ENCODE measurements at places on chromosomes 12 and 14. TPM values are rescaled to one million over a fixed set of nuclear protein-coding genes. Genes with fewer than 3 reads are reported as not detected.

- no peaks in the 10 kb centered on the region for H3K27me3 ChIP-seq
- DNase-seq: peak; percentile 91
- H3K4me3 ChIP-seq: 0 out of 2 replicates have a peak overlapping the region, but pooled peaks have one; percentile 18
- no peaks in the 10 kb centered on the region for H3K36me3 ChIP-seq
- H3K27ac ChIP-seq: peak overlapping the region; percentile 92
- H3K4me1 ChIP-seq: peaks cover 98% of the 10 kb centered on the region
Observed at GRCh38 chr12:93135286-93136239, 206.5 kb upstream of the EEA1 start.

DNA sequence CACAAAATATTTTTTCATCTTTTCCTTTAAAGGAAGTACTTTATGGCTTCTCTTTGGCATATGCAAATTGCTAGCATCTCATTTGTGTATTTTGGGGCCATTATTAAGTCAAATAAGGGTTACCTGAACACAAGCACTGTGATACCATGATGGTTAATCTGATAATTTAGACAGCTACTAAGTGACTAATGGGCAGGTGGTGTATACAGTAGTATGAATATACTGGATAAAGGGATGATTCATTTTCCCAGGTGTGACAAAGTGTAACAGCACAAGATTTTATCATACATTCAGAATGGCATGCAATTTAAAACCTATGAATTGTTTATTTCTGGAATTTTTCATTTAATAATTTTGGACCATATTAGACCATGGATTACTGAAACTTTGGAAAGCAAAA lies 27.2 kb upstream of the ANO4 start:
- no peak for DNase-seq
- no peaks in the 10 kb centered on the region for H3K4me1 ChIP-seq
- no peak overlapping the region for H3K27ac ChIP-seq
- H3K27me3 ChIP-seq: no peaks in the 10 kb centered on the region

DNA sequence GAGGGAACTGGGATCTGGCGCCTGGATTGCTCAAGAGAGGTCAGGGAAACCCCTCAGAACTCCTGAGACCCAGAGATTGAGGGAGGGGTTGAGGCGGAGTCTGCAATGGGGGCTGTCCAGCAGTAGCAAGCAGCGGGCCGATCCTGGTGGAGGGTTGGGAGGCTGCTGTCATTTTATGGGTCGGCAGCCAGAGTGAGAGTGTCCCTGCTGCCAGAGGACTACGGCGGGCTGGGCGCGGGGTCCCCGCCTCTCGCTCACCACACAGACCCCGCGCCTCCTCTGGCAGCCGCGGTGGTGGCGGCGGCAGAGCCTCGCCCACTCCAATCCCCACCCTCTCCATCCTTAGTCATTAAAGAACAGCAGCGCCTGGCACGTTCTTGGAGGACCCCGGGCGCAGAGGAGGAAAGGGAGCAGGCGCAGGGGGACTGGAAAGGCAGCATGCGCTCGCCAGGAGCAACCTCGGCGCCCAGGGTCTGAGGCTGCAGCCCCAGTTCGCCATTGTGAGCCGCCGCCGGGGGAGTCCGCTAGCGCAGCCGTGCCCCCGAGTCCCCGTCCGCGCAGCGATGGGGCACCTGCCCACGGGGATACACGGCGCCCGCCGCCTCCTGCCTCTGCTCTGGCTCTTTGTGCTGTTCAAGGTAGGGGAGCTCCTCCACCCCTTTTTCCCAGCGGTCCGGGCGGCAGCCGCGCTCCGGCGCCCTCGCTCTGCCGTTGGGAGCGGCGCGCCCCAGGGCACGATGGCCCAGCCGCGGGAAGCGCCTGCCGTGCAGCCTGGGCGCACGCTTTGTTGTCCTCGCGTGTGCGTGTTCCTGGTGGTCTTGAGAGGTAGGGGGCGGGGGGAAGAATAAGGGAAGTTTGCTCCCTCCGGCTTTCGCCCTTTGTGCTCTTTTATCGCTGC lies at the start of gene PTPRO:
Gene PTPRO (plus strand): TSS at position 345 of the 898 bp plus-strand sequence.
- peak within 1 kb of the TSS; percentile 24 for H3K4me3 ChIP-seq
- peaks cover 1% of the 10 kb centered on the region for H3K27me3 ChIP-seq
- DNase-seq: no peak
- H3K36me3 ChIP-seq: no peaks in the 10 kb centered on the region
- H3K27ac ChIP-seq: no peak within 1 kb of the TSS
- no peaks in the 10 kb centered on the region for H3K4me1 ChIP-seq

- H3K4me1 ChIP-seq: peaks cover 14% of the 10 kb centered on the region
- H3K27ac ChIP-seq: no peak overlapping the region
- H3K27me3 ChIP-seq: no peaks in the 10 kb centered on the region
- no peak for DNase-seq
Observed at GRCh38 chr14:63773504-63773903, 45.6 kb upstream of the SGPP1 start.

GRCh38 chr14:100117633-100118395 lies 41.6 kb downstream of the DEGS2 start:
- H3K4me1 ChIP-seq: peaks cover 2% of the 10 kb centered on the region
- no peaks in the 10 kb centered on the region for H3K36me3 ChIP-seq
- H3K27me3 ChIP-seq: no peaks in the 10 kb centered on the region
- no peak overlapping the region for H3K4me3 ChIP-seq
- no peak overlapping the region for H3K27ac ChIP-seq

DNA sequence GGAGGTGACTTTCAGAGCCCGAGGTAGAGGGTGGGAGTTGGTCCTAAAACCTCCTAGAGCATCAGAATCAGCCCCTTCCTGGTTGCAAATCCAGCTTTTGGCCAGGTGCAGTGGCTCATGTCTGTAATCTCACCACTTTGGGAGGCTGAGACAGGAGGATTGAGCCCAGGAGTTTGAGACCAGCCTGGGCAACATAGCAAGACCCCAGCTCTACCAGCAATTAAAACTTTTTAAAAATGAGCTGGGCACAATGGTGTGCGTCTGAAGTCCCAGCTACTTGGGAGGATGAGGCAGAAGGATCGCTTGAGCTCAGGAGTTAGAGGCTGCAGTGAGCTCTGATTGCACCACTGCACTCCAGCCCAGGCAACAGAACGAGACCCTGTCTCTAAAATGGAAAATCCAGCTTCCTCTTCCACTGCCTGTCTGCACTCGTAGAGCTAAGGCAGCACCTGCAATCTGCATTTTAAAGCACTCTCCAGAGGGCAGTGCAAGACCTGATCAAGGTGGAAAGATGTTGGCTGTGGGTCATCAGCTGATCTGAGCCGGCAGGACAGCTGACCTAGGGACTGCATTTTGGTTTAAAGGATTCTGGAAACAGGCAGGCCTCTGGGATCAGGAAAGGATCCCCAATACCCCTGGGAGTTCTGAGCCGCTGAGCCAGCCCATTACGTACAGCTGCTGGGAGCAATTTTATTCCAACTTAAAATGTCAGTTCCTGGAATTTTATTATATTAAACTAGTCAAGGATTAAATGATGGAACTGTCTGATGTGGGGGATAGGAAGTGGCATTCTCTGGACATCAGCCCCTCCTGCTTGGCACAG lies 1.8 kb upstream of the TESC start:
- no peak overlapping the region for H3K27ac ChIP-seq
- DNase-seq: no peak

GRCh38 chr14:93112891-93113677 lies 2.6 kb downstream of the ITPK1 start:
- peak; percentile 84 for DNase-seq
- no peaks in the 10 kb centered on the region for H3K27me3 ChIP-seq
- peak overlapping the region; percentile 81 for H3K4me3 ChIP-seq
- no peaks in the 10 kb centered on the region for H3K36me3 ChIP-seq
- peak overlapping the region; percentile 5 for H3K27ac ChIP-seq

DNA sequence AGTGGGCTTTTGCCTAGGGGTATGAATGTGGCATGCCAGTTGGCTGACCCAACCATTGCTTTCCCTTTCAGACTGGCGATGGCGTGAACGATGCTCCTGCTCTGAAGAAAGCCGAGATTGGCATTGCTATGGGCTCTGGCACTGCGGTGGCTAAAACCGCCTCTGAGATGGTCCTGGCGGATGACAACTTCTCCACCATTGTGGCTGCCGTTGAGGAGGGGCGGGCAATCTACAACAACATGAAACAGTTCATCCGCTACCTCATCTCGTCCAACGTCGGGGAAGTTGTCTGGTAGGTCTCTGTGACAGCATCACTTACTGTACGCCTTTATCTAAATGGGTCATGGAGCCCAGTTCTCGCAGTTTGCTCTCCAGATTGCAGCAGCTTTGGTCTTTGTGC lies 61.1 kb downstream of the ATP2A2 start:
- H3K27me3 ChIP-seq: no peaks in the 10 kb centered on the region
- H3K36me3 ChIP-seq: peaks cover 36% of the 10 kb centered on the region
- no peak overlapping the region for H3K4me3 ChIP-seq
- H3K4me1 ChIP-seq: peaks cover 47% of the 10 kb centered on the region
- no peak overlapping the region for H3K27ac ChIP-seq

- no peaks in the 10 kb centered on the region for H3K27me3 ChIP-seq
- H3K4me1 ChIP-seq: peaks cover 83% of the 10 kb centered on the region
- no peak for DNase-seq
- peak overlapping the region; percentile 94 for H3K27ac ChIP-seq
- no peaks in the 10 kb centered on the region for H3K36me3 ChIP-seq
Observed at GRCh38 chr14:94571395-94571794, 9.8 kb upstream of the SERPINA5 start.

DNA sequence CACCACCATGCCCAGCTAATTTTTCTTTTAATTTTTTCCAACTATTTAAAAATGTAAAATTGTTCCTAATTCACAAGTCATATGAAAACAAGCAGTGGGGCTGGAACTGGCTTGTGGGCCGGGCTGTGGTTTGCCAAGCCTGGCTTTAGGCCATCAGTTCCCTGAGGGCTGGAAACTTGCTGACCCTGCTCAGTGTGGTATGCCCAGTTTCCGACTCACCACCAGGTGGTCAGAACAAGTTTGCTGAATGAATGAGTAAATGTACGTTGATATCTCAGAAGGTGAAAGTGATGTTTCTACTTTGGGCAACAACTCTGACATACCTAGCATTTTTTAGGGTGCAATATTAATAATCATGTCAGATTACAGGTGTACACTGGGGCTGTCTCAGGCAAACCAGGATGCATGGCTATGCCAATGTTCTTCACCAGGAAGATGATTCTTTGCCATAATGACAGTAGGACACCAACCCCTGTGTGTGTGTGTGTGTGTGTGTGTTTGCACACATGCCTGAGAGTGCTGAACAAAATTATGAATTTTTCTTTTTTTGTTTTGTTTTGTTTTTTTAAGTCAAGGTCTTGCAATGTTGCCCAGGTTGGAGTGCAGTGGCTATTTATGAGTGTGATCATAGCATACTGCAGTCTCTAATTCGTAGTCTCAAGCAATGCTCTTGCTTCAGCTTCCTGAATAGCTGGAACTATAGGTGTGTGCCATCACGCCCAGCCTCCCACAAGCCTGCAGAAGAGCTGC lies 106.1 kb downstream of the PTPN11 start:
- peaks cover 5% of the 10 kb centered on the region for H3K27me3 ChIP-seq
- DNase-seq: no peak
- H3K36me3 ChIP-seq: no peaks in the 10 kb centered on the region
- H3K4me1 ChIP-seq: no peaks in the 10 kb centered on the region
- H3K4me3 ChIP-seq: no peak overlapping the region
- H3K27ac ChIP-seq: no peak overlapping the region

DNA sequence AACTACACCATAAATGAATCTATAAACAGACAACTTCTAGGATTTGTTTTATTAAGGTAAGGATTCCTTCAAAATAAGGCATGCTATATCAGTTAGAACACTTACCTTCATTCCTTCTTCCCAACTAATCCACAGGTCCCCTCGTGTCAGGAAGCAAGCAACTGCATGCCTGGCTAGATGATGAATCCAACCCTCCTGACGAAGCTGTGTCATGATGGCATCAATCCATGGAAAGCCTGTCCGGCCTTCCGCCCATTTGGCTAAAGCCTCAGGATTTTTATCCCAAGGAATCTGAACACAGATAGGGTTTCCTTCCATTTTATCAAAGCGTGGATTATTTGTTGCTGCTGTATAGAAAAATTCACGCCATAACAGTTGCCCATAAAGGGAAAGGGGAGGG lies 12.5 kb upstream of the MTERF2 start:
- H3K36me3 ChIP-seq: peaks cover 12% of the 10 kb centered on the region
- H3K4me1 ChIP-seq: no peaks in the 10 kb centered on the region
- no peaks in the 10 kb centered on the region for H3K27me3 ChIP-seq
- H3K27ac ChIP-seq: no peak overlapping the region
- H3K4me3 ChIP-seq: no peak overlapping the region

- H3K4me1 ChIP-seq: 0 out of 2 replicates have a peak, but pooled peaks cover 7% of the 10 kb centered on the region
- no peak overlapping the region for H3K27ac ChIP-seq
- no peaks in the 10 kb centered on the region for H3K27me3 ChIP-seq
- no peak overlapping the region for H3K4me3 ChIP-seq
- peak; percentile 46 for DNase-seq
Observed at GRCh38 chr12:50314636-50315312, 31.5 kb upstream of the LIMA1 start.

DNA sequence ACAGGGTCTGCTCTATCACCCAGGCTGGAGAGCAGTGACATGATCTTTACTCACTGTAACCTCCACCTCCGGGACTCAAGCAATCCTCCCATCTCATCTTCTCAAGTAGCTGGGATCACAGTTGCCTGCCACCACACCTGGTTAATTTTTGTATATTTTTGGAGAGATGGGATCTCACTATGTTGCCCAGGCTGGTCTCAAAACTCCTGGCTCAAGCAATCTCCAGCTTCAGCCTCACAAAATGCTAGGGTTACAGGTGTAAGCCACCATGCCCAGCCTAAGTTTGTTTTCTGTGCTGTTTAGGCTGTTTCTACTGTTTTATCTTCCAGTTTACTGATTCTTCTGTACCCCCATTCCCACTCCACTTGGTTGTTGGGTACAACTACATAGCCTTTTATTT lies 66.3 kb downstream of the INSM2 start:
- H3K36me3 ChIP-seq: peaks cover 17% of the 10 kb centered on the region
- peaks cover 7% of the 10 kb centered on the region for H3K4me1 ChIP-seq

DNA sequence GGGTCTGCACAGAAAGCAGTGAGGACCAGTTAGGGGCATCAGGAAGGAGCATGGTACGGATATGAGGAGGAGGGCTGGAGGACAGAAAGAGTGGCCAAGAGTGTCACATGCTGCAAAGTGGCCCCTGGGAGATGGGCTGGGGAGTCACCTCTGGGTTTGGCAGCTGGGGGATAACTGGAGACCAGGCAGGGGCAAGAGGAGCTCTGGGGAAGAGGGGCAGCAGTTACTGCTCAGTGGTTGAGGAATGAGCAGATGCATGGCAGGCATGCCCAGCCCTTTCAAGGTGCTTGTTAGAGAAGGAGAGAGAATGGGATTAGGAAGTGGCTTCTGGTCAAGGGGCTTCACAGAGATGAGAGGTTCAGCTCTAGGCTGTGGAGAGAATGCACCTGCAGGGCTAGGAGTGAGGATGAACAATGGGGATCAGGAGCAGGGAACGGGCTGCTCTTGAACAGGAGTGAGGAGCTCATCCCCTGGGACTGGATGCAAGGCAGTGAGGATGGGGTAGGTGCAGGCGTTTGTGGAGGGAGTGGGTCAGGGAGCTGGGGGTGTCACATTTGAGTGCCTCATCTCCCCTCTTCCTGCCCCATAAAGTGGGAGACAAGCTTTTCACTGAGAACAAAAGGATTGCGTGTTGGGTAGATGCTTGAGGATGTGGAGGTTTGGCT lies 127.5 kb downstream of the PAPOLA start:
- H3K36me3 ChIP-seq: no peaks in the 10 kb centered on the region
- H3K27me3 ChIP-seq: peaks cover 6% of the 10 kb centered on the region
- no peak for DNase-seq
- H3K4me1 ChIP-seq: no peaks in the 10 kb centered on the region
- H3K27ac ChIP-seq: no peak overlapping the region
- no peak overlapping the region for H3K4me3 ChIP-seq

Gene SERPINA5
- total RNA-seq: 498 TPM

Gene KCNK10
- not detected for total RNA-seq

Gene CHMP4A
- 140 TPM for total RNA-seq

Gene RASSF8
- 10.4 TPM for total RNA-seq

Gene PRB2
- not detected for total RNA-seq
